ENCODE measurements at places on chromosomes 2 and 18. TPM values are rescaled to one million over a fixed set of nuclear protein-coding genes. Genes with fewer than 3 reads are reported as not detected.

Gene MYCN
- total RNA-seq: 0.32 TPM

Gene KCNG2
- total RNA-seq: 0.66 TPM

Gene UPP2
- total RNA-seq: 0.16 TPM

DNA sequence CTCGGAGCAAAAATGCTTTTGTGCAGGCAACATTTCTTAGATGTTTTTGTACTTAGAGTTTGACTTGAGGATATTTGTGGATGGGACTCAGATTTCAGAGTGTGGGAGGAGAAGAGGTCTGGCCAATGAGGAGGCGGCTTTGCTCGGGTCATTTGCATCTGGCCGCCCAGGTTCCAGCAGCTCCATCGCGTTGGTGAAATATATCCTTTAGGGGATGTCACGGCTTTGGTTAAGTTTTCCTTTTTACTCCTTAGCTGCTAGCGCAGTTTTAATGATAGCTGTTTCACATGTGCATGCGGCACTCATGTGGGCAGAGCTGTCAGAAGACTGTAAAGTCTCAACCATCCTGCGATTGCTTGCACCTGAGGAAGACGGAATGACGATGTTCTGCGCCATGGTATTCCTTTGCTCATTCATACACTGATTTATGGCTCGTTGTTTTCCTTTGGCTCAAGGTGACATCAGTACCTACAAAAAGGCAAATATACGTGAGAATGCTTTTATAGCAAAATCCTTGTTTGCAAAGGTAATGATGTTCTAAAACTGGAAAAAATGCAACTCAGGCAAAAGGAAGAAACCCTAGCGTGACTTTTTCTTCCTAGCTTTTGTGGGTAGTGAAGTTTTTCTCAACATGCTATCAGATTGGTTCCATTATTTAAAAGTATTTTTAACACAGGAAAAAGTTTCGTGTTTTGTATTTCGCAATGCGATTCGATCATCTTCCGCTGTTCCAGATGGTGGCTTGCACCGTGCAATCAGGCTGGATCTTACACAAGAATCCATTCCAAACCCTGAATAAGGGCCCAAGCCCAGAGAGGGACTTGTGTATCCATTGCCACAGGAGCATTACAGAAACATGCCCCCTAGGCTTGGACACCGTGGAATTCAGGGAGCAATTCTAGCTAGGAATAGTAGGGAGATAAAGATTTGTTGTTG is 70.5 kb upstream of the ZNF516 start:
- peak; percentile 74 for DNase-seq

- no peak for DNase-seq
Observed at GRCh38 chr2:209905691-209906090, 96.7 kb upstream of the RPE start.

DNA sequence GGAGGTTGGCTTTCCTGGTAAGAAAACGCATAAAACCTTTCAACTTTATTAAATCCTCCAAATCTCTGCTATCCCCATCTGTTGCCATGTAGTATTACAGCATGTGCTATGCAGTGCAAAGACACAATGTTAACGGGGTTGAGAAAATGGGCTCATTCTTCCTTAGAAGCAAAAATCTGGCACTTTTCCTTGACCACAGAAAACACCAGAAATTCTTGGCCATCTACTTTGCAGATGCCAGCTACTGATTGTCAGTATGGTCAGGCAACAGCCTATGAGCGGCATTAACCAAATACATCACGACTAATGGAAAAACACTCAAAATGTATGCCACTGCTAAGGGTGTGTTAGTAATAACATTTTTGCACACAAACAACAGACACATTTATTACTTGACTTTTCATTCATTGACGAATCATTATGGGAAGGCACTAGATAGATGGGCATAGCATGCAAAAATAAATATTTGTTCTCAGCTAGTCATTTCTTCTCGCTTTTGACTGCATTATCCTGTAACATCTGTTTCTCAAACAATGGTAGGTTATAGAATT is 65.2 kb upstream of the CRIM1 start:
- DNase-seq: no peak

DNA sequence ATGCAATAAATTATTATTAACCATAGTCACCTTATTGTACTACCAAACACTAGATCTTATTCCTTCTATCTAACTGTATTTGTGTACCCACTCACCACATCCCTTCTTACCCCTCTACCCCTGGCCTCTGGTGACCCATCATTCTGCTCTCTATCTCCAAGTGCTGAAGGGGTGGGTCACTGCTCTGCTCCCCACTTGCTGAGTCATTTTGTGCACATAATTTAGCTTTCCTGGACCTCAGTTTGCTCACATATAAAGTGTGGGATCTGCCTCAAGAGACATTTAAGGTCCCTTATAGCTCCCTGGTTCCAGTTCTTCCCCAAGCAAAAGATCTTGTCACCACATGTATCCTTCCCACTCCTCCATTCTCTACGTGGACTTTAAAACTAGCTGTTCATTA is 169.4 kb downstream of the ZNF385B start:
- DNase-seq: no peak

- no peak for DNase-seq
Observed at GRCh38 chr2:29014811-29015421, 33.8 kb downstream of the TOGARAM2 start.

- DNase-seq: no peak
Observed at GRCh38 chr2:134839649-134840048, 1.2 kb downstream of the ACMSD start.

DNA sequence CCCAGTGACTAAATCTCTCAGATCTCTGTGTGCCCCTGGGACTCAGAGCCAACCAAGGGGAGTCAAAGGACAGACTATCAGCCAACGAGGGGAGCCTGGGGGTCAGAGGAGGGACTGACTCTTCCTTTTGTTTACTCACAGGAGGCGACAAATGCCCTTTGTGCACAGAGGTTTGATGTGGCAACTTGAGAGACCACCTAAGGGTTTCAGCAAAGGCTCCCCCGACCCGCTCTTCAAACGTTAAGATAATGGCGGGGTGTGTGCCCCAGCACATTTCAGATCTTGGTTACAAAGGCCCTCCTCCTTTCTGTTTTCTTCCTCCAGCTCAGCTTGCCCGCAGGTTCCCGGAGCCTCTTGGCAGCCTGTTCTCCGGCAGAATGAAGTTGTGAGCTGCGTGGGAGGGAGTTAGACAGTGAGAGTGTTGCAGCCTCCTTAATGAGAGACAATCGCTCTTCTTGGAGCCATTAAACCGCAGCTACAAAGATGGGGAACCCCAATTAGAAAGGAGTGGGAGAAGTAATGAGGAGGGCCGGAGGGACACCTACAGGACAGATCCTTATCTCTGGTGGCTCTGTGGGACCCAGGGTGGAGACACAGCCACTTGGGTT is 76.2 kb downstream of the KIAA2012 start:
- peak; percentile 76 for DNase-seq

- no peak for DNase-seq
Observed at GRCh38 chr2:201807452-201807999, 1.2 kb downstream of the CDK15 start.

- DNase-seq: no peak
Observed at GRCh38 chr2:37928377-37928776, 3.3 kb downstream of the RMDN2 start.

DNA sequence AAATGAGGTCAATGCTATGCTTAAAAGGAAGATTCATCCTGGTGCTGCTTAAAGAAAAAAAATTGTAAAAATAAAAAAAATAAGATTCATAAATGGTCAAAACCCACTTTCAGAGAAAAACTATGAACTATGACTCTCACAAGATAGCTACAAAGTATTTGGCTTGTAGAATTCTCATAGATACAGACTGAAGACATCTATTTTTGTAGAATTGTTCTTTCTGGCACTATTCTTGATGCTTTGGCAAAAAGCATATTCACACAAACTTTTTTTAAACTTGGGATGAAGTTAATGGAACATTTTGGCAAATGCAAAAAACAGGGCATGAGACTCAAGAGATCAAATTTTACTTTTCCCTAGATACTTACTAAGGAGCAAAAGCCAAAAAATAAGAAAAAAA is 12.5 kb upstream of the ANKRD29 start:
- DNase-seq: no peak

GRCh38 chr2:206422493-206422892 is 20.8 kb upstream of the ADAM23 start:
- DNase-seq: no peak

DNA sequence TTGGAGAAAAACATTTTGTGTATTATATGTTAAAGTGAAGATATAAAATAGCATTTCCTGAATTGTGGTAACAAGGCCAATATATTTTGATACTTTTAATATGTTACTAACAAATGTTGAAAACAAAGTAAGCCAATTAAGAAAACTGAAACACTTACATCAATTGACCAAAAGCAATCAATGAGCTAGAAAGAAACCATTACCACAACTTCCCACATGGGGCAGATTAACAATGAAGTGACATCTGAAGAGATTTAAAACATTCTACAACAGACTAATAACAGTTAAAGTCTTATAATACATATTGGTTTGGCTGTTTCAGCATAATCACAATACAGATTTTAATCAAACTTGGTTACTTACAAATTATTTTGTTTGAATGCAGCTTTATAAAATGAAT is 282.4 kb upstream of the NETO1 start:
- DNase-seq: no peak

GRCh38 chr18:60047556-60047955 is 147.8 kb downstream of the PMAIP1 start:
- DNase-seq: no peak

- DNase-seq: no peak
Observed at GRCh38 chr2:100785626-100786296, 34.2 kb upstream of the NPAS2 start.

Measured in breast epithelium (tissue), 4 donors.